ENCODE measurements at places on chromosomes 3 and 15.

DNA sequence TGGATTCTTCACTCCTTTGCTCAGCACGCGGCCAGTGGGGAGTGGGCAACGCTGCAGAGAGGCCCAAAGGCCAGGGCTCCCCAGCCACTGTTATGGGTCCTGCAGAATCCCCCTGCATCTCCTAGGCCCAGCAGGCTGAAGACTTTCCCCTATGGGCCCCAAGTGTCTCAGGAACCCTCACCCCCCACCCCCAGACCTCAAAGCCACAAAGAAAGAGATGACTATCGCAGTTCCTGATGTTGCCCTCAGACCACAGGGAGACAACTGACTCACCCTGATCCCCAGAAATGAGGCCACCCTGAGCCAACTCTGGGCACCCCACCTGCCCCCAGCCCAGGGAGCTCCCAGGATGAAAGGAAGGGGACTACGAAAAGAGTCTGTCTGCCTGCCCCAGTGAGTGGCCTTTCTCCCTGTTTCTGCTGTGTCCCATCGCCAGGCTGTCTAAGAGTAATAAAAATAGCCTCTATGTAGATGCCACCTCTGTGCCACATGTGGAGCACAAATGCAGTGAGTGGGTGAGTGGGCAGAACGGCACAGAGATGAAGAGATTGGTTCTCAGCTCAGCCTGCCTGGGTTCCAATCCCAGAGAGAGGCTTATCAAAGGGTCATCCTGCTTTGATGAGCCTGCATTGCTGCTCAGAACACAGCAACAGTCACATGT is 283.0 kb downstream of the UACA start:
- no peak for DNase-seq

DNA sequence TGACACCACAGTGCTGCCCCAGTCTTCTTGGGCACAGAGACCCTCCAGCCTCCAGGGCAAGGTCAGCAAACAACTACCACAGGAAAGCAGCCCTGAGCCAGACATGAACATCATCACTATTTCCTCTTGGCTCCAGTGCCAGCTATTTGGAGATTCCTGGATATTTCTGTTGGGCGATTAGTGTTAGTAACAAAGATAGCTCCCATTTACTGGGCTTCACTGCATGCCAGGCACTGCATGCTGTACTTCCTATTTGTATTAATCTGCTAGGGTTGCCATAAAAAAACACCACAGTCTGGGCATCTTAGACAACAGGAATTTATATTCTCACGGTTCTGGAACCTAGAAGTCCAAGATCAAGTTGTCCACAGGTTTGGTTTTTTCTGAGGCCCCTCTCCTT is 255.1 kb upstream of the STT3B start:
- no peak for DNase-seq

- no peak for DNase-seq
Observed at GRCh38 chr15:88139936-88140335, 116.6 kb downstream of the NTRK3 start.

DNA sequence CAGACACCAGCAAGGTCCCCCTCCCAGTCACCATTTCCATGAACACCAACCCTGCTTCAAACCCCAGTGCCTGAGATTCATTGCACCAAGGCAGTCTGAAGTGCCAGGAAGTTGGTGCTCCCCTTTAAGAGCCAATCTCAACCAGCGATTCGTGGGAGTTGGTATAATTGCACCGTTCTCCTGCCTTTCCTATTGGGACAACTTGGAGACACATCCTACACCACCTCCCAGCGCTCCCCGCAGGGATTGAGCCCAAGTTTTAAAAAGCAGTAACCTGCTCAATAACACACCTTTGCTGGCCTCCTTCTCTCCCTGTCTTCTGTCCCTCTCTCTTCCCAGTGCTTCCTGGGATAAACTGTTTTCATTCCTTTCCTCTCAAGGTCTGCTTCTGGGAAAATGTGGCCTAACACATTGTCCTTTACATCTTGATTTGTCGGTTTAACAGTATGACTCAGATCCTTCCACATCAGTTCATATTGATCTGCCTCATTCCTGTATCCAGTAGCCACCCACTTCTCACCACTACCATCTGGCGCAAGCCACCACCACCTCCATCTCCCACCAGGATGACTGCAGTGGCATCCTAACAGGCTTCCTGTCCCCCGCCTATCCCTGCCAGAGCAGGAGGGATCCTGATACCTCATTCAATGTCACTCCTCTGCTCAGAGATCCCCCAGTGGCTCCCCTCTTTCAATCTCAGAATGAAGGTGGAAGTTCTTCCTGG is 37.8 kb upstream of the HRH1 start:
- DNase-seq = no peak

GRCh38 chr3:126133606-126134005 is 46.8 kb downstream of the ALDH1L1 start:
- no peak for DNase-seq

DNA sequence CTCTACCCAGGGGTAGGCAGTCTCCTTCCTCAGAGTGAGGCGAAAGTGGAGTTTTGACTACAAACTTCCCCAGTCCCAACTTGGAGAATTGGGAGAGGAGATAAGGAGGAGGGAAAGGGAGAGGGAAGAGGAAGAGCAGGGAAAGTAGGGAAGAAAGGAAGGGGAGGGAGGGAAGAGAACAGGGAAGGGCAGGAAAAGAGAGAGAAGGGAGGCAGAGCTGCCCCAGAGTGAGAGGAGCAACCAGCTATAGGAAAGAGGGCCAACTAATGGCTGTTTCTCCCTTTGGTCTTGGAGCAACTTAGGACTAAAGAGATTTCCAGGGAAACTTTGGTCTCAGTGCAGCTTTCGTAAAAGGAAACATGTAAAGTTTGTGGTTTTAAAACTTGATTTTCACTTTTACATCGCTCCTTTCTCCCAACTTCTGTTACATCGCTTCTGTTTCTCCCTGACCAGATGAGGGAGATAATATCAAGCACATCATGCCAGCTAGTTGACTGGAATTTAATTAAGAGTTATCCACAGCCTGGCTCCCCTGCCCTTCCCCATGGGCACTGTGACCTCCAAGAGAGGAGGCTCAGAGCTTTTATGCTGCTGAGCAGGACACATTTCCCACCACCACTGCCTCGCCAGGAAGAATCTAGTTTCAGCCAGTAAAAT is 1.4 kb downstream of the CA12 start:
- no peak for DNase-seq

DNA sequence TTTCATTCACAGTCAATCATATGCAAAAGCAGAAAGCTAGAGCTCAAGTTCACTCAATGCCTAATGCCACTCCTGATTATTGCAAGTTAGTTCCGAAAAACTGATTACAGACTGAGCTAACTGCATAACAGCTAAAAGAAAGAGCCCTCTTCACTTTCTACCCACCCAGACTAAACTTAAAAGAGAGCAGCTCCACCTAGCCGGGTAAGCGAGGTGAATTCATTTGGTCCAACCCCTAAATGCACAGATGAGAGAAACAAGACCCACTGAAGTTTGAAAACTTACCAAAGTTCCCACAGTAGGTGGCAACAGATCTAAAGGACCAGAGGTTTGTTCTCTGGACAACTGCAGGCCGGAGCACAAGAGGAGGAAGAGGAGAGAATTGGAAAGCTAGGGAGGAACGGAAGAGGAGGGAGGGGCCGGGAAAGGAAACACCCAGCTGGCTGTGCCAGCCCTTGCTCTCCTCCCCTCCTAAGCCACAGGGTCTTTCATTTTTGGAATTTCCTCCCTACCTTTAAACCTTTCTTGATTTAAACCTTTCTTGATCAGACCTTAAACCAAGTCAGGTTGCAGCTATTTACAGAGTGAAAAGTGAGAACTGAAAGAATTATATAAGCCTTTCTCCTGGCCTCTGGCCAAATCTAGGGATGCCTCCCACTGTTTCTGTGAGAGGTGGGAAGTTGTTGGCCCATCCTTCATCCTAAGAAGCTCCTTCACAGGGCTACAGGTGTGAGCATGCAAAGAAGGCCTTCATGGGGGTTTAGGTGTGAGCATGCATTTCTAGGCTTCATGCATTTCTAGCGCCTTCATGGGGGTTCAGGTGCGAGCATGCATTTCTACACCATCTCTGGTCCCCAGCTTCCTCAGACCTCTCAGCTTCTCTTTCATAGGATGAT is 114.7 kb upstream of the LMOD3 start:
- no peak for DNase-seq

GRCh38 chr3:20141316-20141715 is 44.7 kb downstream of the SGO1 start:
- no peak for DNase-seq

DNA sequence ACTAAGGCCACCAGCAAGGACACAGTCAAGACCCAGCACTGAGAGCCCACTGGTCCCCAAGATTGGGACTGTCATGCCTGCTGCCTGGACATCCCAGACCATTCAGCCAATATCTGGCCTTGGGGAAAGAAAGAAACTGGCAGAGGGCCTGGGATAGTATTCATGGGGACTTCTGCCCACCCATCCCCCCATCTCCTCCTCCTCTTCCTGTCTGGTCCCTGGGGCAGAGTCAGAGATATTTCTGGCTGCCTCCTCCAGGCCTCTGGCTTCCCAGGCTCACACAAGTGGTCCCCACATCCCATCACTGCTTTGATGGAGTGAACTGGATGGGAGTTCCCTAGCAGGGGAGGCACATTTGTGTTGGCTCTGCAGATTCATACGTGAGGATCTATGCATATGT is 4.2 kb upstream of the RASL12 start:
- peak; percentile 69 for DNase-seq

DNA sequence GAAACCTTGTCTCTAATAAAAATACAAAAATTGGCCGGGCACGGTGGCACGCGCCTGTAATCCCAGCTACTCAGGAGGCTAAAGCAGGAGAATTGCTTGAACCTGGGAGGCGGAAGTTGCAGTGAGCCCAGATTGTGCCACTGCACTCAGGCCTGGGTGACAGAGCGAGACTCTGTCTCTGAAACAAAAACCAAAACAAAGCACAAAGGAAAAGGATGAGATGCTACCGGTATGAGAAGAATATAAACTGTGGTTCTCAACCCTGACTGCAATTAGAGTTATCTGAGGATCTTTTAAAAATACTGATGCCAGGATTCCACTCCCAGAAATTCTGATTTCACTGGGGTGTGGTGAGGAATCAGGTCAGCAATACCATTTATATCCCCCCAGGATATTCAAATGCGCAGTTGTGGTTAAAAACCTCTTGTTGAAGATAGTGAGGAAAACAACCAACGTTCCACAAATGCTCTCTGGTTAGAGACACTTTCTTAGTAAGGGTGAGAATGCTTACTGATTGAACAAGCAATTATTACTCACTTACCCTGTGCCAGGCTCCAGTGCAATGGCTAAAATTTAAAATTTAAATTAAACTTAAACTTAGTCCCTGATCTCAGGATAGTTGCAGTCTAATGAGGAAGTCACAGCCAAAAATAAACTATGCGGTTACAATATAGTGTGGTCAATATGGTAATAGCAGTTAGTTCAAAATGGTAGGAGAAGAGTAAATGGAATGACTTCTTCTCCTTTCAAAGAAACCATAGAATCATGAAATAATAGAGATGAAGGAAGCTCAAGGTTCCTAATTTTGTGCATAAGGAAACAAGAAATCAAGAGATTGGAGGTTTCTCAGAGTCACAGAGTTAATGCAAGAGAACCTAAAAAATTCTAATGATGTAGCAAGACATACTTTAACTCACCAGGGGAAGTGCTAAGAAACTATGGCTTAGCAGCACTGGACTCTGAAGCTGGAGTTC is 109.5 kb downstream of the SSR3 start:
- DNase-seq = no peak

DNA sequence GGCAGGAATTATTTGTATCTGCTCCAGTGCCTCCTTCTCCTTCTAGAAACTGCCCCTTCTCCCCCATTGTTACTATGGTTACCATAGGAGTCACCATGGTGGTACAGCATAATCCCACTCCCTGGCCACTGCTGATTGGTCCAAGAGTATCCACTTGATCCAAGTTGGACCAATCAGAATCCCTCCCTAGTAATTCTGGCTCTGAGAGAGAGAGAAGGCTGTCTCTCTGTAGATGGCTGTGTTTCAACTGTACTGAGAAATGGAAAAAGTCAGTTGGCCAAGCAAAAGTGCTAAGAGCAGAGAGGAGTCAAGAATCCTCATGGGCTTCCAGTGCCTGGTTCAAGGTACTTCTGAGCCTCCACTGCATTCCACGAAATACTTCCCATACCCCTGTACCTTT is 120.6 kb upstream of the SPATA12 start:
- DNase-seq = no peak

GRCh38 chr3:62376906-62377877 is 3.8 kb upstream of the FEZF2 start:
- DNase-seq = no peak

GRCh38 chr3:149860881-149861280 is 47.9 kb downstream of the RNF13 start:
- no peak for DNase-seq

GRCh38 chr15:73467758-73468157 is 24.8 kb downstream of the REC114 start:
- DNase-seq = no peak

DNA sequence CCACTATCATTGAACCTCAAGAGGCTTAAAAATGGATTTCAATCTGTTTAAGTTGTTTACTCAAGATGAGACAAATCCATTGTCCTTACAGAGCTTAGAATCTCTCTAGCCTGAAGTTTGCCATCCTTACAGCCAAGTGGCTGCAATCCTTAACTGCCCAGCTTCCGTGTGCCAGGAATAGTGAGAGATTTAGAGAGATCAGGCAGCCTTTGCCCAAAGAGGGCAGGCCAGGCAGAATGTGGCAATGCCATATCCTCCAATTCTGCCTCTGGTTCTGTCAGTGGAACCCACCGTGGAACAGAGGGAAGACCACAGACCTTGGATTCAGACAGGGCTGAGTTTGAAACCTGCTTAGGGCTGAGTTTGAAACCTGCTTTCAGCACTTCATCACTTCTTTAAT is 374.3 kb downstream of the VPS13C start:
- no peak for DNase-seq

DNA sequence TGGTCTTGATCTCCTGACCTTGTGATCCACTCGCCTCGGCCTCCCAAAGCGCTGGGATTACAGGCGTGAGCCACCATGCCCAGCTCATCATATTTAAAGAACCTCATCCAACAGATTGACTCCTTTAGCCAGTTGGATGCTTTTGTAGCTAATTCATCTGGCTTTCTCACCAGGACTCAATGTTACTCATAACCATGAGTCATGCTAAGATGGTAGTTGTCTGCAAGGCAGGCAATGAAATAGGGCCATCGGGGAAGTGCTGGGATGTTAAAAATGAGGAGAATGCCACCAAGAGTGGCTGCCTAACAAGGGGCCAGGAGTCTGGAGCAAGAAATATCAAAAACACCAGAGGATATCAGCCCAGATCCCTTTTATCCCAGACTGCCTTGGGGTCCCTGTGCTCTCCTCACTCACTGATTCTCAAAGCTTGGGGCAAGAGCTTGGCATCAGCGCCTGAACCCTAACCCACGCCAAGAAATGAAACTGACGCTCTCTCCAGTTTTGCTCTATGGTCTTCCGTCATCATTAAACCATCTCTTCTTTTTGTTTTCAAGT is 7.4 kb upstream of the PCOLCE2 start:
- DNase-seq = peak; percentile 75

DNA sequence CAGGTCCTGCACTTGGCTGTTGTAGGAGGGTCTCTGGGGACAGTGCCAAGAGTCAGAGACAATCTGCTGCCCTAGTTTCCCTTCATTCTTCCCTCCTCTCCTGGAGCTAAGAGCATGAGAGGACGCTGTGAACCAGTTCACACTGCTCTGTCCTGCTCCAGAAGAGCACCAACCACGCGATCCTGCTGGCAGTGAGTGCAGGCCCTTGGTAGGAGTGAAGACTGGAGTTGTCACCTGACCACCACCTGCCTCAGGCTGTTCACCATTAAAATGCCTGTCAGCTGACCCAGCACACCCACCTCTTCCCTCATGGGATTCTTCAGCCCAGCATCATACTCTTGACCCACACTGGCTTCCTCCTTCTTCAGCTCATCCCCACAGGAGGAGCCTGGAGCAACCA is 2.9 kb downstream of the TM6SF1 start:
- DNase-seq = no peak

- no peak for DNase-seq
Observed at GRCh38 chr15:34893967-34894366, 75.6 kb downstream of the AQR start.

GRCh38 chr3:188157971-188158370 is 4.0 kb downstream of the LPP start:
- no peak for DNase-seq

Data from fibroblast of skin of scalp (primary cell).